Amygdala (tissue), 56 donors: ENCODE measurements at places on chromosomes 1 and 21.

DNA sequence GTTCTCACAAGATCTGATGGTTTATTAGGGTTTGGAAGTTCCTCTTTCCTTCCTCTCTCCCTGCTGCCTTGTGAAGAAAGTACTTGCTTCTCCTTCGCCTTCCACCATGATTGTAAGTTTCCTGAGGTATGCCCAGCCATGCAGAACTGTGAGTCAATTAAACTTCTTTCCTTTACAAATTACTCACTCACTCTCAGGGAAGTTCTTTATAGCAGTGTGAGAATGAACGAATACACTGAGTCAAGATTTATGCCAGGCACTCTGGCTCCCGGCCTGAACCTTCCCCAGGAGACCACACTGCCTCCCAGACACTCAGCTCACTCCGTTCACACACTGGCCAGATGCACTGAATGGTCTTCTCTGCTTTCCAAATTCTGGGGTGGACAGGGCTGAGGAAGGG is 308.3 kb upstream of the AJAP1 start:
- DNase-seq: no peak

DNA sequence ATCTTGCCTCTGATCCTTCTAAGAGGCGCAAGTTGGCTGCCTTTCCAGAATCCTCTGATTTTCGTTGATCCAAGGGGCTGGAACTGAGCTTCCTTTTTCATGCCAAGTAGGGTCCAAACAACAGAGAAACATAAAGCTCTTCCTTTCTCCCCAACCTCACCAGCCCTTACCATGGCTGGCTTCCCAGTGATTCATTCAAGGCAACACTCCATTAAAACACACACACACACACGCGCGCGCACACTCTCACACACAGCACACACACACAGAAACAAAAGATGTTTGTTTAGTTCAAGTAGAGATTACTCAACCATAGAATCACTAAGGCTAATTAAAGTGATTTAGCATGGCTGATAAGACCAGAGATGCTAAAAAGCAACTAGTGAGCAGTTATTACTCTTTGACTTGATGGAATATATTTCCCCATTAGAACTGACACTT is 13.0 kb upstream of the GUCA2A start:
- DNase-seq: peak; percentile 41

DNA sequence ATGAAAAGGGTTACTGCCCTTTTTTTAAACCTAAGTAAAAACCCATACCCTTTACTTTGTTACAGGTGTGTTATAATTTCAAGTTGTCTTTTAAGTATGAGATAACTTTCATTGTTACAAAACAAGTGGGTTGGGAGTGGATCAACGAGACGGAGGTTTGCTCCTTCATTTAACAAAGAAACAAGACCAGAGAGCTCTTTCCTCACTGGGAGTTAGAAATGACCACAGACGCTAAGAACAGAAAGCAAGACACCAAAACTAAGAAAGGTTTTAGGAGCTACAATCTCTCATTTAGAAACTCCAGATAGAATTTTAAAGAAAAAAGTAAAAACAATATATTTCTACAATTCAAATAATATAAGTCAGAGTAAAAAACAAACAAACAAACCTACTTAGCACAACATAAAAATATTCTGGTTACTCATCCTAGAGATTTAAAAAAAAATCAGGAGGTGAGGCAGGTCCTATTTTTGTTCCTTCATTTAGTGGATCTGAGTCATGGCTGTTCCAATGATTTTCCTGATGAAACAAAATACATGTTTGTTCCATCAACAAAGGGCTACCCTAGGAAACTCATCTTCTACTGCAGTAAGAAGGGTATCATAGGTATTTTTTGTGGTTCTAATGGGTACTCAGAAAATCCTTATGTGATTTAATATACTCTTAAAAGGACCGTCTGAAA is 33.0 kb downstream of the APP start:
- no peak for DNase-seq

DNA sequence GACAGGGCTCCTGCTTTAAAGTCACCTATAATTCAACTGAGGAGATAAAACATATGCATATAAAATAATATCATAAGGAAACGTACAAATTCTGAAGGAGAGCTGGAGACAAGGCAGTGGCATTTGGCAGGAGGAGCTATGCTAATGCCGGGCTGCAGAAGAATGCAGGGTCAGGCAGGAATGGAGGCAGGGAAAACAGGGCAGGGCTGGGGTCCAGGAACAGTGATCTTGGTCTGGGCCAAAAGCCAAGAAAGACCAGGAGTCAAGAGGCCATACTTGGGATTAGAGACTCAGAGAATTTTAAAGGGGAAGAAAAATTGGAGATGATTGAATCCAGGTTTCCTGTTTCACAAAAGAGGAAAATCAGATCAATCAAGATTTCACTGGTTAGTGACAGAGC is 20.0 kb upstream of the BRDT start:
- no peak for DNase-seq

GRCh38 chr1:81118550-81118949 is 682.2 kb upstream of the ADGRL2 start:
- DNase-seq: no peak
